Ovary (tissue), 10 donors: ENCODE measurements at places on chromosomes 3 and 15.
A peak's percentile ranks its signal among the peaks of the same experiment; 100 is the strongest.

GRCh38 chr3:47121409-47121808 is 42.5 kb downstream of the SETD2 start:
- DNase-seq: no peak
- no peaks in the 10 kb centered on the region for H3K4me1 ChIP-seq
- no peak overlapping the region for H3K27ac ChIP-seq

- peaks cover 6% of the 10 kb centered on the region for H3K4me1 ChIP-seq
- no peaks in the 10 kb centered on the region for H3K36me3 ChIP-seq
- no peak overlapping the region for H3K4me3 ChIP-seq
- no peaks in the 10 kb centered on the region for H3K27me3 ChIP-seq
- no peak for DNase-seq
Observed at GRCh38 chr3:72279631-72280041, 494.7 kb upstream of the PROK2 start.

DNA sequence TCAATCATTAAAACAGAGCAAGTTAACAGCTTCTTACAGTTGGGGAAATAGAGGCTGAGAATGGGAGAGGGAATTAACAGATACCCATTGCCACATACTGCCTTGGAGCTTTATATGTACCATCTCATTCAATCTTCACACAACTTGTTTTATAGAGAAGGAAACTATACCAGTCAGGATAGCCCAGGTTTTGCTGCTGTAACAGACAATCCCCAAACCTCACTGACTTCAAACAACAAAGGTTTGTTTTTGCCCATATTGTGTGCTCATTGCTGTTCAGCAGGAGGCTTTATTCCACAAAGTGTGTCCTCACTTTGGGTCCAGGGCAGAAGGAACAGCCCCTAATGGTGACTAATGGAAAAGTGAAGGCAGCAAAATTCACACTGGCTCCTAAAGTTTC is 59.2 kb downstream of the SPSB4 start:
- no peaks in the 10 kb centered on the region for H3K27me3 ChIP-seq
- no peak overlapping the region for H3K27ac ChIP-seq
- peaks cover 6% of the 10 kb centered on the region for H3K4me1 ChIP-seq
- H3K4me3 ChIP-seq: no peak overlapping the region
- H3K36me3 ChIP-seq: no peaks in the 10 kb centered on the region

GRCh38 chr15:67108122-67108961 is 42.9 kb downstream of the SMAD3 start:
- no peaks in the 10 kb centered on the region for H3K36me3 ChIP-seq
- peaks cover 44% of the 10 kb centered on the region for H3K4me1 ChIP-seq
- H3K27ac ChIP-seq: no peak overlapping the region
- H3K27me3 ChIP-seq: no peaks in the 10 kb centered on the region
- no peak overlapping the region for H3K4me3 ChIP-seq

GRCh38 chr15:56208641-56209155 is 35.0 kb downstream of the RFX7 start:
- DNase-seq: no peak
- no peak overlapping the region for H3K4me3 ChIP-seq
- no peaks in the 10 kb centered on the region for H3K27me3 ChIP-seq
- no peaks in the 10 kb centered on the region for H3K36me3 ChIP-seq

GRCh38 chr3:126137490-126138130 is 42.8 kb downstream of the ALDH1L1 start:
- no peaks in the 10 kb centered on the region for H3K36me3 ChIP-seq
- H3K4me3 ChIP-seq: no peak overlapping the region
- no peaks in the 10 kb centered on the region for H3K4me1 ChIP-seq
- H3K27ac ChIP-seq: no peak overlapping the region
- DNase-seq: peak; percentile 3
- no peaks in the 10 kb centered on the region for H3K27me3 ChIP-seq

GRCh38 chr3:186722457-186722856 is 5.3 kb downstream of the KNG1 start:
- no peaks in the 10 kb centered on the region for H3K4me1 ChIP-seq
- no peak for DNase-seq
- H3K27ac ChIP-seq: no peak overlapping the region
- H3K36me3 ChIP-seq: no peaks in the 10 kb centered on the region
- no peak overlapping the region for H3K4me3 ChIP-seq

- no peaks in the 10 kb centered on the region for H3K4me1 ChIP-seq
- H3K4me3 ChIP-seq: no peak overlapping the region
- H3K36me3 ChIP-seq: no peaks in the 10 kb centered on the region
- no peaks in the 10 kb centered on the region for H3K27me3 ChIP-seq
- no peak for DNase-seq
- no peak overlapping the region for H3K27ac ChIP-seq
Observed at GRCh38 chr15:76951220-76951619, 19.7 kb downstream of the RCN2 start.

DNA sequence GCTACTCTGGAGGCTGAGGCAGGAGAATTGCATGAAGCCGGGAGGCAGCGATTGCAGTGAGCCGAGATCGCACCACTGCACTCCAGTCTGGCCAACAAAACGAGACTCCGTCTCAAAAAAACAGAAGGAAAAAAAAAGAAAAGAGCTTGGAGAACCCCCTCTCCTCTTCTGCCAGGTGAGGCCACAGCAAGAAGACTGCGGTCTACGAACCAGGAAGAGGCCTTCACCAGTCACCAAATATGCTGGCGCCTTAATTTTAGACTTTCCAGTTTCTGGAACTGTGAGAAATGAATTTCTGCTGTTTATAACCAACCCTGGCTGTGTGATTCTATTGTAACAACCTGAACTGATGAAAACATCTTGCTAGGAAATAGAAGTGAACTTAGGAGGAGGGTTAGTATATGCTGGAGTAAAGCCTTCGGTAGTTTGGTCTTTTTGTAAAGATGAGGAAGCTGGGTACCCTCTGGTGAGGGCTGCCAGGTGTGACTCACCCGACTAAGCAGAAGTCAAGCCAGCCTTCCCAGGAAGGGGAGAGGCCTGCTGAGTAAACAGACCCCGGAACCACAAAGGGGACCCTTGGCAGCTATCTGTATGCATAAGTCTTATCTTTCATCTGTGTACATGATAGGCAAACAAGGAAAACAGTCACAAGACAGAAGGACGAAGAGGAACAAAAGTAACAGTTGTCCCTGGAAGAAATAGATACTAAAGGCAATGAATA is 78.7 kb downstream of the KLF13 start:
- no peaks in the 10 kb centered on the region for H3K27me3 ChIP-seq
- H3K4me3 ChIP-seq: no peak overlapping the region
- no peaks in the 10 kb centered on the region for H3K36me3 ChIP-seq
- H3K4me1 ChIP-seq: no peaks in the 10 kb centered on the region
- H3K27ac ChIP-seq: no peak overlapping the region
- DNase-seq: no peak

- H3K27me3 ChIP-seq: no peaks in the 10 kb centered on the region
- no peak overlapping the region for H3K4me3 ChIP-seq
- DNase-seq: no peak
- H3K36me3 ChIP-seq: no peaks in the 10 kb centered on the region
- no peaks in the 10 kb centered on the region for H3K4me1 ChIP-seq
Observed at GRCh38 chr3:193556841-193557240, 2.1 kb upstream of the ATP13A4 start.

DNA sequence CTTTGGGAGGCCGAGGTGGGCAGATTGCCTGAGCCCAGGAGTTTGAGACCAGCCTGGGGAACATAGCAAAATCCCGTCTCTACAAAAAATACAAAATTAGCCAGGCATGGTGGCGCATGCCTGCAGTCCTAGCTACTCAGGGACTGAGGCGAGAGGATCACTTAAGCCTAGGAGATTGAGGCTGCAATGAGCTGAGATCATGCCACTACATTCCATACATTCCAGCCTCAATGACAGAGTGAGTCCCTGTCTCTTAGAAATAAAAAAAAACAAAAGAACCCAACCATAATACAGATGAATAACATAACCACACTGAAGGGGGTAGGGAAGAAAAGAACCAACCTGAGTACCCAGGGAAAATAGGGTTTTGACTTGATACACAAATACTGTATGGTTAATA is 19.7 kb upstream of the CGNL1 start:
- DNase-seq: no peak
- H3K27ac ChIP-seq: no peak overlapping the region
- no peak overlapping the region for H3K4me3 ChIP-seq
- no peaks in the 10 kb centered on the region for H3K4me1 ChIP-seq
- H3K36me3 ChIP-seq: no peaks in the 10 kb centered on the region
- H3K27me3 ChIP-seq: no peaks in the 10 kb centered on the region
